Stimulated activated naive B cell treated with anti-CD40 and anti-IgM and Interleukin-4, amounts not matched to agents 10 μg/mL and 1 μg/mL and 100 μg/mL, for 72 hours (primary cell): ENCODE measurements at places on chromosomes 5 and 9.
A peak's percentile ranks its signal among the peaks of the same experiment; 100 is the strongest.

GRCh38 chr5:14920121-14920520 is 48.5 kb upstream of the ANKH start:
- no peak for DNase-seq

DNA sequence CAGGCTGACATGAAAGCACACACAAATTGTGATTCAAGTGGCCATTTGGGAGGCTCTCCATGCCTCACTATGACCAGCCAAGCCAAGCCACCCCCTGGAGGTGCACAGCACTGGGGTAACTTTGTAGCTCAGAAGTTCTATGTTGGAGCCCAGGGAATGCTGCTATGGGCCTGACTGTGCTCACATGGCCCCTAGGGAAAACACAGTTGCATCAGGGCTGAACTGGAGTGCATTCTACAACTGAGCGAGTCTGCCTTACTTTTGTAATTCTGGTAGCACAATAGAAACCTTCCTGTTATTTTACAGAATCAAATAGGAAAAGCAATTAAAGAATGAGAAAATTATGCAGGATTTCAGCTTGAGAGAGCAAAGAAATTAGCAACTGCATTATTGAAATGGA is 455.5 kb upstream of the TRPC7 start:
- DNase-seq = no peak

DNA sequence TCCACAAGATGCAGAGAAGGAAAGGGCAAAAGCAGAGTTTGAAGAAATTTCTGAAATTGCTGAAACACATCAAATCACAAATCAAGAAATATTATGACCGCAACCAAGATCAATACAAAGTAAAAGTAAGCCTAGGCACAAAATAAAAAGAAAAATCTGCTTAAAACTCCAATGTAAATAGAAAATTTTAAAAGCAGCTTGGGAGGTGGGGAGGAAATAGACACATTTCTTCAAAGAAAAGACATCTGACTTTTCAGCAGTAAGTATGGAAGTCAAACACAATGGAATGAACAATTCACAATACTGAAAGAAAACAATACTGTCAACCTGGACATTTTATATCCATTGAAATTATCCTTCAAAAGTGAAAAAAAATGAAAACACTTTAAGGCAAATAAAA is 55.1 kb downstream of the HTR4 start:
- DNase-seq = no peak

- no peak for DNase-seq
Observed at GRCh38 chr9:120918931-120919842, 7.4 kb downstream of the TRAF1 start.

DNA sequence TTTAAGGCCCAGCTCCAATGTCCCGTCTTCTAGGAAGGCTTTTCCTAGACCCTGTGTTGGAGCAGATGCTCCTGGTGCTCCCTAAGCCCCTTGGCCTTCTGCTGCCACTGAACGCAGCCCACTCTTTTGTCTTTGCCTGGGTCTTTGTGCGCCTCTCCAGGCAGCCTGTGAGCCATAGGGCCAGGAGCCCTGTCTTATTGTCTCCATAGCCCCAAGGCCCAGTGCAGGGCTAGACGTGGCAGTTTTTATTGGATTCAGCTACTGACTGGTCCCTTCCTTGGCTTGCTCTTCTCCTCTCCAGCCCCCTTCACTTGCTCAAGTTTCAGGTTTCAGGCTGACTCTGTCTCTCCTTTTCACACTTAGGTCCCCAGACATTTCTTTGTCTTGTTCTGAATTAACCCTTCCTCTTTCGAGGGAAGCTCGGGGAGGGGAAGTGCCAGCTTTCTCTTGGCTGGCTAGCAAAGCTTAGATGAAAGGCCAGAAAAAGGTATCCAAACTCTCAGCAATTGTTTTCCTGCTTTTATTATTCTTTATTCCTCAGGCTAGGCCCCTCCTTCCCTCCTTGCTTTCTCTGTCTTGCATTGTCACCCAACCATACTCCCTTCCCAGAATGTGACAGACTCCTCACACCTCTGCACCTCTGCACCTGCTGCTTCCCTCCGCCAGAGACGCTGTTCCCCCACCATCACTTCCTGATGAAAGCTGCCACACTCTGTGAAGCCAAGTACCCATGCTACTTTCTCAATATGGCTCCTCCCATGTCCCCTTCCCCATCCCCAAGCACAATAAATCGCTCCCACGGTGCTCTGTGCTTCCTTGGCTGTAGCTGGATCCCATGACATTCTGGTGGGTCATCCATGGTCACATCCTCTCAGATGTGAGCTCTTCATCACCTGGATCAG is 101.6 kb upstream of the CPEB4 start:
- DNase-seq = peak; percentile 48

GRCh38 chr9:108919517-108919916 is 14.4 kb downstream of the ELP1 start:
- no peak for DNase-seq

- no peak for DNase-seq
Observed at GRCh38 chr9:136228107-136228875, 17.3 kb downstream of the QSOX2 start.

DNA sequence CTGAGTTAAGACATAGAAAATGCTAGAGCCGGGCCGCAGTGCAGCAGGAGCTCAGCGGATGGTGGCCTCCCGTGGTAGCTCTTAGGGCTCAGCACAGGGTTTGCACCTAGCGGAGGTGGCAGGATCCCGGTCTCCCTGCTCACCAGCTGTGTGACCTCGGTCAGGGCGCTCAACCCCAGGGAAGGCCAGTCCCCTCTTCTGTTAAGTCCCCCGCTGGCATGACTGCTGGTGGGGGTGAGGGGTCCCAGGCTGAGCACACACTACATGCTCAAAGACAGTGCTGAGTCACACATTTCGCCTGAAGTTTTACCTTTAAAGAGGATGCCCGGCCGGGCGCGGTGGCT is 39.0 kb downstream of the HRH2 start:
- DNase-seq = no peak

DNA sequence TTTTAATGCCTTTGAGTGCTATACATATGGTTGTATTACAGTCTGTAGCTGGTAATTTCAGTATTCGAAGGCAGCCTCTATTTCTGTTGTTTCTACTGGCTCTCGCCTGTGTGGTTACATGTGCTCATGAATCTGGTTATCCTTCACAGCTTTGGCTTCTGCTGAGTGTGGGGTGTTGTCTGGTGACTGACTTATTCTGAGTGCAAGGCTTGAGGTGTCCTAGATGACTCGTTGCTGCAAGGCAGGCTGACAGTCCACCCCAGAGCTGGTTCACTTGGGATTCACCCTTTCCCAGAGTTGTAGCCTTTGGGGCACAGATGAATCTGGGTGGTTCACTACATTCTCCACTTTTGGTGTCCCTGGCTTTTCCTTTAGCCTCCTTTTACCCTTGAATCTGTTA is 41.4 kb downstream of the PDE8B start:
- no peak for DNase-seq

GRCh38 chr9:124411514-124412227 is 3.6 kb downstream of the PSMB7 start:
- no peak for DNase-seq

- DNase-seq = no peak
Observed at GRCh38 chr5:148833122-148833521, 6.7 kb downstream of the ADRB2 start.

DNA sequence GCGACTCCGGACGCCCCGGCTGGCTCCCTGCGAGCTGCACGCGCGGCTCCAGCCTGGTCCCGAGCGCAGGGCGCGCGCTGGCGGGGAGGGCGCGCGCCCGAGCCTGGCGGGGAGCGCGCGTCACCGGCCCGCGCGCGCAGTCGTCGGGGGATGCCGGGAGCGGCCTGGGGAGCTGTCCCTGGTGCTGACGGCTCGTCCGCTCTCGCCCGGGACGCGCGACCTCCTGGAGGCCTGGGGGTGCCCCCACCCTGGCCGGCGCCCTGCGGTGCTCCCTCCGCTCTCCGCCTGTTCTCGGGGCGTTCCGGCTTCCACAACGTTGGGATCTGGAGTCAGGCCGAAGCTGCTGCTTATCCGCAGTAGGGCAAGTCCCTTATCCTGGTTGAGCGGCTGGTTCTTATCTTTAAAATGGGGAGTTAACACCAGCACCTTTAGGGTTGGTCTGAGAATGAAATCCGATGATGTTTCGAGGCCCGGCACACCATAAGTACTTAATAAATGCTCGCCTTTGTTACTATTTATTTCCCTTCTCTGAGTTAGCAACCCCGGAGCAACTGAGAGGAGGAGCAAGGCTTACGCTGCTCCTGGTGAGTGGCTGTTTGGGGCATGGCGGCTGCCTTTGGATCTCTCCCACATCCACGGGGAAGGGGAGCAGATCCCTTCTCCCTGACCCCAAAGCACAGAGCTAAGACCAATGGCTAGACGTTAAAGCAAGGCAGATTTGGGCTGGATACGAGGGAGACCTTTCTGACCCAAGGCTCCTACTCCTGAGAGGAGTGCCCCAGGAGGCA is at the start of gene FAM163B:
TSS of gene FAM163B (minus strand) at position 79 of the 788 bp plus-strand sequence. CDS start 29,166 bp downstream, outside the sequence.
- no peak for DNase-seq

DNA sequence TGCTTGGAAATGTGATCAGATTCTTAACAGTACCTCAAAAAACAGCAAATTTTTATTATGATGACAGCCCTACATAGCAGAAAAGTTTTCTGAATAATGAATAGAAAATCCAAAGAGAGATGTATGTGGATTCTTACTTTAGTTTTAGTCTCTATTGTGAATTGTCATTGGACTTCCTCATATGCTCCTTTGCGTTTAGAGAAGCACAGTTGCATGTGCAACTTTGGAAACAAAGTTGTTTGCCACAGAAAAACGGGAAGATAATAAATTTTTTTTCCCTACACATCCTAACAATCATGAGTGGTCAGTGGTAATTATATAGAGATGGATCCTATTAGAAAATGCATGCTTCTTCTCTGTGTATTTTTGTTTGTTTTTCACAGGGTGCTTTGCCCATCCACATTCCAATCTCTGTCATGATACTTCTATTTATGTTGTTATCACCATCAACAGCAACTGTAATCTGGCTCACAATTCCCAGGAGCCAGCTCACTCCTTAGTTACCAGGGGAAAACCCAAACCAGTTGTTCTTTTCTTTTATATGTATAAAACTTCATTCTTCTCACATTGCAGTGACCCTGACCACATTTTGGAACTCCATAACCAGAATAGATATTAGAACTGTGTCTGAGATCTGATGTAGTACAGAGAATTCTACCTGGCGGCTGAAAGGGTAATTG is 118.7 kb downstream of the NDUFS4 start:
- no peak for DNase-seq

DNA sequence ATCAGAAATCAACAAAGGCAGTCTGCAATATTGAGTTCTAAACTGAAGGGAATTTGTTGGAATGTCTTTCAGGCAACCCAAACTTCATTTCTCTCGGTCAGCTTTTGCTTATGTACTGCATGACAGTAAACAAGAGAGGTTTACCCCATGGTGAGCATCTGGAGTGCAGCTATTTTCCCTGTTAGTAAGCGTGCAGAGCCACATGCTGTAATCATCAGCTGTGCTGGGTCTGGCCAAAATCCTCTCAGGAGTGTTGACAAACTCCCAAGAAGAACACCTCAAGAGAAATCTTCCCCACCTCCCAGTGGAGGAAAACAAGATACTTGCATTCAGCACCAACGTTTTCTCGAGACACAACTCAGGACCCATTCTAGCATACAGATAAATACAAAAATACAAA is 83.6 kb upstream of the ADAMTSL1 start:
- DNase-seq = no peak

- no peak for DNase-seq
Observed at GRCh38 chr5:142222225-142222865, 102.5 kb downstream of the SPRY4 start.

DNA sequence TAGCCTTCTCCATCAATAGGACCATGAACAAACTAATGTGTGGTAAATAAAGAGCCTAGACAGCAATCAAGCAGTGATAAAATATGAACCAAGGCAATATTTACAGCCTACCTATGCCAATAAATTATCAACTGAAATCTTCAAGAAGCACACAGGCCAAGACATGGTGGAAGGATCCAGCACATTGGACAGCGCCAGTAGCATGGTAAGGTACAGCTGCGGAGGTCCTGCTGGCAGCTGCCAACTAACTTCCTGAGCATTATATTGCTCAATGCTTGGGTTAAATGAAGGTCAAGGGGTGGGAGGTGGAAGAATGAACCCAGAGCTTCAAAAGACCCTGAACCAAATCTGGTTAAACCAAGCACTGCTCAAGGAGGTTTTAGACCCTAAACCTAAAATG is 16.5 kb upstream of the SPDL1 start:
- no peak for DNase-seq

DNA sequence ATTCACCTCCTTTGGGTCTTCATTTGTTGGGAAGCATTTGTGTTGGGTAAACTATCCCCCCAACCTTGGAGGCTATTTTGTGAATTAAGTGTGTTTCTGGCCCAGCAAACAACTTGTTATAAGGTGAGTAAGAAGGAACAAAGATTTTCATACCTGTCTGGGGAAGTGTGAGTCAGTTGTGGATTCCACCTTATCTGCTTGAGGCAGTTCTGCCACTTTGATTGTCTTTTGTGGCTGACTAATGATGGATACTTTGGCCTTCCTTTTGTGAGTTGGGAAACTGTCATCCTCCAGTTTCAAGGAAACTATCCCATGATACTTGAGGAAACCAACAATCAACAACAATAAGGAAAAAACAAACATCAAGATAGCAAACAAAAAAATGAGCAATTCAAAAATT is 24.6 kb upstream of the CER1 start:
- DNase-seq = no peak

GRCh38 chr9:121658591-121658990 is 7.2 kb downstream of the DAB2IP start:
- DNase-seq = no peak

DNA sequence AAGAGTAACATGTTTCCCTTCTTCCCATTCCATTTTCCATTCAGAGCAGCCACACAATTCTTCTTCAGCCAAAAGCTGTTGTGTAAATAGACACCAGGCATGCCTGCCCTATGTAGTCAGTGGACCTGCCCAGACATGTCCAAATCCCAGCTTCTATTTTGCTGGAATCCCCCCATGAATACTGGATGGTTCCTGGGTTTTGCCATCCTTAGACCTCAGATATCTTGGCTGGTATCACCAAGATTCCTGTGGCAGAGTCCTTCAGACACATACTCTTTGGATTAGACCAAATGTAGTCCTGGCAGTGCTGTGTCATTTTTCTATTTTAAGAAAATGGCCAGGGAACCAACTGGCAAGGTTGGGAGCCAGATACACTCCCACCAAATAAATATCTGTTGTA is 10.3 kb downstream of the FST start:
- DNase-seq = no peak
